Activated naive CD8-positive, alpha-beta T cell treated with anti-CD3 and anti-CD28 coated beads, Interleukin-2, amount 10 ng/mL, durations not matched to agents 7 days and 5 days (primary cell): ENCODE measurements at places on chromosomes 1 and 21. TPM values are rescaled to one million over a fixed set of nuclear protein-coding genes. Genes with fewer than 3 reads are reported as not detected.

The SPRR2F gene
- total RNA-seq: not detected

The SRGAP2C gene
- total RNA-seq: 26.3 TPM

The STYXL2 gene
- total RNA-seq: not detected

The HSD3B1 gene
- total RNA-seq: not detected

The PLA2G4A gene
- total RNA-seq: 0.19 TPM

DNA sequence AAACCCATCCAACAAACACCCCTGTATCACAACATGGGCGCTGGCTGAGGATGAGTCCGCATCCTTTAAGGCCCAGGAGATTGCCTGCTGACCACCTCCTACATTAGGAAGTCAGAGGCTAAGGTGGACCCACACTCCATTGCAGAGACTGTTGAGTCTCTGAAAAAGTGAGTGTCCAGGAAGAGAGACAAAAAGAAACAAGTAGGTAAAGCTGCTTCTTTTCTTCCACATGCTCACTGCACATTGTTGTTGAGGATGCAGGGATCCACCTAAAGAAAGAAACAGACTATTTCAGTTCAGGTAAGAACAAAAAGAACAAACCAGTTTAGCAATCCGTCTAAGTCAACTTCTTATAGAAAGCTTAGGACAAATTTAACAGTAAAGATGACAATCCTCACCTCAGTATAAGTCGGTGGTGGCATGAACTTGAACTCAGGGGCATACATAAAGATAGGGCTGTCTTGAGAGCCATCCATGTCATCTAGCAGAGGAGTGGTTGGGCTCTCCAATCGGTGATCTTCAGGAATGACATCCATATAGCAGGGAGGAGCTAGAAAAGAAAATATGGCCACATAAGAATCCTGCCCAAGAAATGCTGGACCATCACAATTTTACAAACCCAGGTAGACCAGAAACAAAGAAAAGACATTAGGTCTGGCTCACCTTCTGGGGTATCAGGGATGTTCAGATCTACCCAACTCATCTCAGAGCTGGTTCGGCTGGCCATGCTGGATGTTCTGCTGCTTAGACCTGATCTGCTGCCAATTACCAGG, 2.6 kb downstream of the TXNIP start:
- DNase-seq: peak; percentile 26

GRCh38 chr21:26225046-26225445, 54.5 kb upstream of the APP start:
- no peak for DNase-seq

- DNase-seq: no peak
Observed at GRCh38 chr1:195064358-195064757, 1543.9 kb downstream of the KCNT2 start.

- no peak for DNase-seq
Observed at GRCh38 chr21:44965251-44966022, 25.6 kb downstream of the SLX9 start.

DNA sequence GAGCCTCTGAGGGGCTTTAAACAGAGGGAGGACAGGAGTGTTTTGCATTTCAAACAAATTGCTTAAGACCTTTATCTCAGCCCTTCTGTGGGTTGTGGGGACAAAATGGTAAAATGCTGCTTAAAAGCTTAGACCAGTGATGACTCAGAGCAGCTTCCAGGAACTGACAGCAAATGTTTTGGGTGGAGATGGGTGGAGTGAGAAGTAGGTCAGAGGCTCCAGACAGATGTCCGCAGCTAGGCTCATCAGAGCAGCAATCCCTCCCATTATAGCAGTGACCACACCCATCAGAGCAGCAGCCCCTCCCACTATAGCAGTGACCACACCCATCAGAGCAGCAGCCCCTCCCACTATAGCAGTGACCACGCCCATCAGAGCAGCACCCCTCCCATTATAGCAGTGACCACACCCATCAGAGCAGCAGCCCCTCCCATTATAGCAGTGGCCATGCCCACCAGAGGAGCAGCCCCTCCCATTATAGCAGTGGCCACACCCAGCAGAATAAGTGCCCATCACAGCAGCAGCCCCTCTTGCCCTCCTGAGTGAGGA, 532.2 kb downstream of the MATN1 start:
- DNase-seq: no peak

DNA sequence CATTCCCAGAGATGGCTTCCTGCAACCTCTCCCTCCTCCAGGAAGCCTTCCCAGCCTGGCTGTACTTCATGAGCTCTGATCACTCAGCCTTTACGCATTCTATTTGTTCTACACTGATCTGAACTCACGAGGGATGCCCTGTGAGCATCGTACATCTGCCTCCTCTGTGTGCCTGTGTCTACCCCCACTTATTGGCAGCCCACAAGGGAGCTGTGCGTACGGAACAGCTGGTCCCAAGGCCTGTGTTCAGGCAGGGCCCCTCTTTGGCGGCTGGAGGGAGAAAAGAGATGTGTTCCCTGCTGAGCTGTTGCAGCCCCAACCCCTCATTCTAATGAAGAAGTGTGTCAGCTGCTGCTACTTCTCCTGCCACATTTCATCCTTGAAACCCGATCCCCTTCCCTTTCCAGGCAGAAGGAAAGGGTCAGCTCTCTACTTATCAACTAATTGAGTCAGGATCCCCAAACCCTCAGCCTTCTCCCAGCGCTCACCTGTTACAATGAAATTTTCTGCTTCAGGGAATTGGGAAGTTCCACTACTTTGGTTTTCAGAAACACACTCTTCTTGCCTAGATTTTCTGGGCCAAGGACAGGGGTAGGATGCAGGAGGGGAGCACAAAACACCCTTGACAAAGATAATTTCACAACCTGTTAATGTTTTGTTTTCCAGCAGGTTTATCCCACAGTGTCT, 3.2 kb downstream of the INKA2 start:
- DNase-seq: no peak
